ENCODE measurements at places on chromosomes 4 and X.

GRCh38 chr4:15502384-15502783, 32.7 kb downstream of the CC2D2A start:
- DNase-seq: no peak

DNA sequence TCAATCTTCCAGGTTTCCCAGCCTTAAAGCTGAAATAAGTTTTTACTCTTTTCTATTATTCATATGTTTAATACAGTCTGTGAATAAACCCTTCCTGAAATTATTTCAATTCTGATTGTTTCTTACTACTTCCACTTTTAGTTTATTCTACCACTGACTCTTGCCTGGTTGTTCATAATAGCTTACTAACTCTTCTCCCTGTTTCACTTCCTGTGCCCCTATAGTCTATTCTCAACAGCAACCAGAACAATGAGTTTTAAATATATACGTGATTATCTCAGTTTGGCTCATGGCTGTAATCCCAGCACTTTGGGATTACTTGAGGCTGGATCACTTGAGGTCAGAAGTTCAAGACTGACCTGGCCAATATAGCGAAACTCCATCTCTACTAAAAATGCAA, 408.0 kb upstream of the SPOCK3 start:
- no peak for DNase-seq

GRCh38 chr4:140652601-140653000, 83.8 kb upstream of the UCP1 start:
- DNase-seq: no peak

DNA sequence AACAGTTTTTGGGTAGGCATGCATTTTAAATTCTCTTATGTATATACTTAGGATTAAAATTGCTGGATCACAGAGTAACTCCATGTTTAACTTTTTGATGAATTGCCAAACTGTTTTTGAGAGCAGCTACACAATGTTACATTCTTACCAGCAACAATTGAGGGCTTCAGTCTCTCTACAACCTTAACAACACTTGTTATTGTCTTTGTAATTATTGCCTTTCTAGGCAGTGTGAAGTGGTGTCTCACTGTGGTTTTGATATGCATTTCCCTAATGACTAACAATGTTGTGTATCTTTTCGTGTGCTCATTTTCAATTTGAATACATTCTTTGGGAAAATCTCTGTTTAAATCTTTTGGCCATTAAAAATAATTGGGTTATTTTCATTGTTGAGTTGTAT, 17.3 kb upstream of the F11 start:
- no peak for DNase-seq

DNA sequence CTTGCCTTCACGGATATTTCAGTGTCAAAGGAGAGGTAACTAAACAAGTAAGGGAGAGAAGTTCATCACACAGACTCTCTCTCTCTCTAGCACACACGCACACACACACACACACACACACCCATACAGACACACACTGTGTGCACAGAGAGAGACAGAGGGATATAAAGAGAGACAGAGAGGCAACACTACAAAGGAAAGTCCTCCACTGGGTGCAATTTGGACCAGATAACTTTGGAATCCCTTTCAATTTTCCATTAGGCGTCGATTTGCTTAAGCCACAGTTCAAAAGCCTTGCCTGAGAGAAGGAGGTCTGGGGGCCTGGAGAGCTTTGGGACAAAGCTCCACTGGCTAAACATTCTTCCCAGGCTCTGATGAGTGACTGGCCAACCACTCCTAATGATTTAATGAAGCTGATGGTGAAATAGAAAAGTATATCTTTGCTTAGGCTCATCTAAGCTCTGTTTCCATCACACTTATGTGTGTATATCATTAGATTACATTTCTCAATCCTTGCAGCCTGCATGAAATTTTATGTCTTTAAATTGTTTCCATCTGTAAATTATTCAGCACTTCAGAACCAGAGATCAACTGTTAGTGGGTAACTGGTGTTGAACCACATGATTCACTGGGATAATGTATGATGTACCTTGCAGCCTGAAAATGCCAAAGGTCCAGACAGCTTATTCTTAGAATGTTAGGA, 180.8 kb downstream of the MAGEB17 start:
- DNase-seq: no peak

DNA sequence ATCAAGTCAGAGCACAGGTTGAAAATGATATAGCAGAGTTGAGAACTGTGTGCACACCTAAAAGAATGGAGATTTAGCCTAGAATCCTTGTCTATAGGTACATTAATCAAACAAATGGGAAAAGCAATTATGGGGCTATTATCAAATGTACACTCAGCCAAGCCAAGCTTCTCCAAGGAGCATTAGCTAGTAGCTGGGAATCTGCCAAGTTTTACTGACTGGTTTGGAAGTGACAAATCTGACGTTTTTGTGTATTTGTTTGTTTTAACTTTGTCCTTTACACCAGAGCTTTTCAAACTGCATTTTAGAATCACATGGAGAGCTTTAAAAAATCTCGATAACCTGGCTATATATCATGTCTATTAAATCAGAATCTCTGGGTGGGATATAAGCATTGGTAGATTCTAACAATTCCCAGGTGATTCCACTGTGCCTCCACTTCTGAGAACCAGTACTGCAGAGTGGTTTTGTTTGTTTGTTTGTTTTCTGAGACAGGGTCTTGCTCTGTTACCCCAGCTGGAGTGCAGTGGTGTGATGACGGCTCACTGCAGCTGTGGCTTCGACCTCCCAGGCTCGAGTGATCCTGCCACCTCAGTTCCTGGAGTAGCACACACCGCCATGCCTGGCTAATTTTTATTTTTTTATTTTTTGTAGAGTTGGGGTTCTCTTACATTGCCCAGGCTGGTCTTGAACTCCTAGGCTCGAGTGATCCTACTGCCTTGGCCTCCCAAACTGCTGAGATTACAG, 279.8 kb downstream of the UNC5C start:
- no peak for DNase-seq

DNA sequence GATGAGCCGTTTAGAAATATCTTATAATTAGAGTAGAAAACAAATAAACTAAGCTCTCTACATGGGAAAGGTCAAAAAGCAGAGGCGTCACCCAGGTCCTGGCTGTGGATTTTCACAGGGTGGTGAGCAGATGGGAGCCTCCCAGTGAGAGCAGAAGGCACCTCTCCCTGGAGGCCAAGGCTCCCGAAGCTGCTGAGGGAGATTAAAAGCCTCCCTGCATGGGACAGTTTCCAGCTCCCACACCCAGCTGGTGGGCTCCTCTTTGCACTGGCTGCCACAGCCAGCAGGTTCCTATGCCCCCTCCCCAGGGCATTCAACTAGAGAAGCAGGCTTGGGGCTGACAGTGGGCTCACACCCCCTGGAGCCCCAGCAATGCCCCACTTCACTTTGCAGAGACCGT, 55.2 kb upstream of the TBC1D9 start:
- DNase-seq: no peak

DNA sequence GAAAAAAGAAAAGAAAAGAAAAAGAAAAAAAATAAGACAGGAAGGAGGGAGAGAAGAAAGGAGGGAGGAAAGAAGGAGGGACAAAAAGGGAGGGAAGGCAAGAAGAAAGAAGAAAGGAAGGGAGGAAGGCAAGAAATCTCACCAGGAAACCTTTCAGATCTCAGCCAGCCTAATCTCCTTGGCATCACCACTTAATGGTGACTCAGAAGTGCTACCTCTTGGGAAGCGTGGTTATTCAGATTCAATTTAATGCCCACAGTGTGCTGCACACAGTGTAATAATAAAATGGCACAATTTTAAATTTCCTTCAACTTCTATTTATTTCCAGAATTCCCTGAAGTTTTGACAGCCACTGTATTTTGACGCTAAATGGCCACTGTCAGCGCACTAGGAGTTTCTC, 50.3 kb downstream of the DKK2 start:
- no peak for DNase-seq
